Left lung (tissue), 14 donors: ENCODE measurements at places on chromosomes 16 and 17.

DNA sequence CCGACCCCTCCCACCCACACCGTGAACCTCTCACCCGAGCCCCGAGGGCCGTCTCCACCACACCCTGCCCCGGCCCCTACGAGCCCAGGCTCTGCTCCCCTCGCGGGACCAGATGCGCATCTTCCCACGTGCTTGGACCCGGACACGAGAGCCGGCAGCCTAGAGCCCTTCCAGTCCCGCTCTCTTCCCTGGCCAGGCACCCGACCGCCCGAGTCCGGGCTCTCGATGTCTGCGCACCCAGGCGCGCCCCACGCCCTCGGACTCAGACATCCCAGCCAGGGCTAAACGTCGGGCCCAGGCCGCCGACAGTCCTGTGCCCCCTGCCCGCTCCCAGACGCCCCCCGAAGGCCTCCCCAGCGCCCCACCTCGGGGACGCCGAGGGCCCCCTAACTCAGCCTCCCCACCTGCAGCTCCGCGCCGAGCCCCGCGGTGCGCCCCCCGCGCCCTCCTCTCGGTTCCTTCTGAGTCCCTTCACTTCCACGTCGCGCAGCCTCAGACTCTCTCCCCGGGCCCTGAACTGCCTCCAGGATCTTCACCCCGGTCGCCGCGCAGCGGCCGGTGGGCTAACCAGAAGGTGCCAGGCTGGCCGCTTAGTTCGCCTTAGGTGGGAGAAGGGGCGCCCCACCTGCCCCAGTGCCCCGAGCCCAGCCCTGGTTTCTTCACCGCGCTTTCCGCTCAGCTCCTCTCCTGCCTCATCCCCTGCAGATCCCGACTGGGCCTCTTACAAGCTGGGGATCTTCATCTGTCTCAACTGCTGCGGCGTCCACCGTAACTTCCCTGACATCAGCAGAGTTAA lies 688 bp downstream of the ADAP2 start:
- peak; percentile 84 for DNase-seq

DNA sequence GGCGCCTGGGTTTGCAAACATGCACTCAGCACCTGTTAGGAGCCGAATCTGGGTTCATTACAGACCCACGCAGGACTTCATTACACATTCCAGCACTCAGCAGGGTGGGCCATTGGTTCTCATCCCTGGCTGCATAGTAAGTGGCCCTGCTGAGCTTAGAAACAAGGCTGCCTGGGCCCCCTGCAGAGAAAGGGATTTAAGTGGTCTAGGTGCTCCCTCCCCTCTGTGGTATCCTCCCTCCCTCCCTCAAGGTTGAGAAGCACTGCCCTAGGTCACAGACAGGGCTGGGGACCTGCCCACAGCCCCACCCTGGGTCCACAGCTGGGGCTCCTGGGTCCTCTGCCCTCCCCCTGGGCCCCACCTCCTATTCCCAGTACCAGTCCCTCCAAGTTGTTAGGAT lies 28.3 kb downstream of the WNT3 start:
- no peak for DNase-seq

DNA sequence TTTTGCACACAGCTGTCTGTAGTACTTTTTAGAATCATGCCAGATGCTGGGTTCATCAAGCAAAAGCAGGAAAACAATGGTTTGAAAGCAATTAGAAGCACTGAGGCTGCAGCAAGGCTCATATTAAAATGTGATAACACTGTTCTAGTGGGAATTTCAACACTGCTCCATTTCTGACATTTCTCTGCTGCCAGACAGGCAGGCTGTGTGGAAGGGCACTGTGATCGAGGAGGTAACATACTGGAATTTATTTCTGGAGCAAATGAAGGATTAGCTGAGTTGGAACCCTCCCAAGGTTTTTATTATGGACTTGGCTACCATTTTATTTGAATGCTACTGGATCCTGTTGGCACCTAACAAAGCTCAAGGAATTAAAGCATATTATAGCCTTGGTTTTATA lies 66.9 kb downstream of the SKAP1 start:
- DNase-seq = no peak

DNA sequence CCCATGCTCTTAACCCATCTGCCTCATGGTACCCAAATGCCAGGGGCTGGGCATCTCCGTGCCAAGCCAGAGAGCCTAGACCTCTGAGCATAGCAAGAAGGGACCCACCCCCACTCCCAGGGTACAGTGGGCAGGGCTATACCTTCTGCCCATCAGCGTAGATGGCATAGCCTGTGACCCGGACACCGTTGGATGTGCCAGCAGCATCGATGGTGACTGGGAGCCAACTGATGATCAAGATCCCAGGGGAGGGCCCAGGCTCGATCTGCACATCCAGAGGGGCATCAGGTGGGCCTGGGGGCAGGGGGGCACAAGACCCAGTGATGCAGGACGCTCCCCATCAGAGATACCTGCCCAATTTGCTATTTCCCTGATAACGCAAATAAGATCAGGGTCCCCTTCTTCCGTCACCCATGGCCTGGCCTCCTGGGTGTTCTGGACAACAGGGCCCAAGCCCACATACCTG lies 17.1 kb downstream of the TSPOAP1 start:
- DNase-seq = no peak

GRCh38 chr16:87344165-87344930 lies 27.2 kb upstream of the C16orf95 start:
- DNase-seq = no peak

- no peak for DNase-seq
Measured at GRCh38 chr17:65814418-65814817, 253.0 kb upstream of the AXIN2 start.
